ENCODE measurements at places on chromosomes 2 and 18.

DNA sequence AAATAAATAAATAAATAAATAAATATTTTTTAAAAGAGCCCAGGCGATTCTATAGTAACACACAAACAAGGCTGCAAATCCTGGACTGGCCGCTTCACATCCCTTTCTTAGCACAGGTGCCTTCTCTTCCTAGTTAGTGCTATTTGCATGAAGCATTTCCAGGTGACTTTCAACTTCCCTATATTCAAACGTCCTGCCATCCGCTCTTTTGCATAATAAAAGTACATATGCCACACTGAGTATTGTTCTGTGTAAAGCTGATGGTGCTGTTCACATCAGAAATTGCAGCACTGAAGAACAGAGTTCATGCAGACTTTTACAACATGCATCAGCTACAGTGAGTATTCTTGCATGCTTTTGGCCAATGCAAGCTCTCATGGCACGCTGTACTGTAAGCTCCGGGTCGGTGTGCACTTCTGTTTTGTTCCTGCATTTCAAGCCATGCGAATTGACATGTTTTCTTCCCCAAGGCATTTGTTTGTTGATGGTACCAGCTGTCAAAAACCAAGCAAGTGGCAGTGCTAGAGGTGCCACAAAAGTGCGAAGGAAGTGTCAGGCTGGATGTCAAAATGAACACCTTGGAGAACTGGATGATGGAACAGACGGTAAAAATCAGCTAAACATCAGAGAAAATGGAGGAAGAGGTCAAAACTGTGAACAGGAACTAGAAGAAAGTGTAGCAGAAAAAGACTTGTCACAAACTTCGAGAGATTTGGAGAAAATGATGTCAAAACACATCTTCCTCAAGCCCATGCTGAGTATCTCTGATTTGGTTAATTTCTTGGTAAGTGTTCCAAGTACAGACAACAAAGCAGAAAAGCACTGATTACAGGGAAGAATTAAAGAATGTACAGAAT is 25.5 kb upstream of the CEP68 start:
- DNase-seq = no peak

DNA sequence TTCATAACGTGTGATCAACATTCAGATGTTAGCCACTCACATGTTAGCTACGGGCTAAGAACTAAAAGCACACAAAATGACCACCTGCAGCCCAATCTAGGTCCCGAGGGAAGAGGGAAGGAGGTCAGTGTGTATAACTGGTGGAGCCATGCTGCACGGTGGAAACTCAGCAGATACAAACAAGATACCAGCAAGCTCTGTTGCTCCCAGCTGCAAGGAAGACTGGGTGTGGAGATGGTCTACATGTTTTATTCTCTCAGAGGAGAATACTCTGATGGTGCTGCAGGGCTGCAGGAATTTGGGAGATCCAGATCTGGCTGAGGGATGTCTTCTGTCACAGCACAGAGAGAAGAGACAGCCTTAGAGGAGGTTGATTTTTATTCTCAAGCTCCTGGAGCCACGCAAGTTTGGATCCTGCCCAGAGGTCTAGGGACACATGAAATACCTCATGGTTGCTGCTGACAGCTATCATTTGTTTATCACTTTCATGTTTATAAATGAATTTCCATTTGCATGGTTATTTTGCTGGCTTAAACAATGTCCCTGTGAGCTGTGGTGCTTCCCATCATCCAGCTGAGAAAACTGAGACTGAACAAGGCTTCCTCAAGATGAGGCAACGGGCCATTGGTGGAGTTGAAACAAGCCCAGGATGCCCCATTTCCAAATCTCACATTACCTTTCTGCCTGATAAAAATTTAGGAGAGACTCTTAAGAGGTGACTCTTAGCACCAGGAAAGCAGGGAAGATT is 30.9 kb downstream of the RNF144A start:
- DNase-seq = no peak

- DNase-seq = no peak
Measured at GRCh38 chr2:241010531-241011295, 12.3 kb downstream of the SNED1 start.

GRCh38 chr18:63823516-63824219 is 48.5 kb downstream of the SERPINB7 start:
- DNase-seq = no peak

GRCh38 chr2:134926231-134926931 is 7.8 kb downstream of the CCNT2 start:
- DNase-seq = no peak

DNA sequence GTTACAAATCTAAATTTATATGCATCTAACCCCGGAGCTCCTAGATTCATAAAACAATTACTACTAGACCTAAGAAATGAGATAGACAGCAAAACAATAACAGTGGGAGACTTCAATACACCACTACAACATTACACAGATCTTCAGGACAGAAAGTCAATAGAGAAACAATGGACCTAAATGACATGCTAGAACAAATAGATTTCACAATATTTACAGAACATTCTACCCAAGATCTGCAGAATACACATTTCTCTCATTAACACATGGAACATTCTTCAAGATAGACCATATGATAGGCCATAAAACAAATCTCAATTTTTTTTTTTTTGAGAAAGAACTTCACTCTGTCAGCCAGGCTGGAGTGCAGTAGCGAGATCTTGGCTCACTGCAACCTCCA is 37.8 kb downstream of the COPS9 start:
- no peak for DNase-seq

DNA sequence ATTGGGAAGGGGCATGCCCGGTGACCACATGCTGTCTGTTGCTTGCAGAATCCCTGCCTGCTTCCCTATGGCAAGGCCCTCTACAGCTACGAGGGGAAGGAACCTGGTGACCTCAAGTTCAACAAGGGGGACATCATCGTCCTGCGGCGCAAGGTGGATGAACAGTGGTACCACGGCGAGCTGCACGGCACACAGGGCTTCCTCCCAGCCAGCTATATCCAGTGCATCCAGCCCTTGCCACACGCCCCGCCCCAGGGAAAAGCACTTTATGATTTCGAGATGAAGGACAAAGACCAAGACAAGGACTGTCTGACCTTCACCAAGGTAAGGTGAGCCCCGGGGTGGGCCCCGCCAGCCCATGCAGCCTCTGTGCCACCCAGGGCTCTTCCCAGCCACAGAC is 218.6 kb downstream of the SH3RF3 start:
- DNase-seq = no peak

GRCh38 chr2:84152462-84152861 is 306.6 kb downstream of the SUCLG1 start:
- DNase-seq = no peak

DNA sequence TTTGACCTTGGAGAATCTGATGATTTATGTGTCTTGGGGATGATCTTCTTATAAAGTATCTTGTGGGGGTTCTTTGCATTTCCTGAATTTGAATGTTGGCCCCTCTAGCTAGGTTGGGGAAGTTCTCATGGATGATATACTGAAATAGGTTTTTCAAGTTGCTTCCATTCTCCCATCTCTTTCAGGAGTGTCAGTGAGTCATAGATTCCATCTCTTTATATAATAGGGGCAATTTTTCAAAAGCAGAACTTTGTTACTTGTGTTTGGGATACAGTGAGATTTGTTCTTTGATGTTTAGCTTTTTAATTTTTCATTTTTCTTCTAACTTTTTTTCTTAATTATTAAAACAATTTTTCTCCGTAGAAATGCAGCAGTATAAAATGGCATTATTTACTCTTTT is 19.4 kb downstream of the TMEM87B start:
- no peak for DNase-seq

DNA sequence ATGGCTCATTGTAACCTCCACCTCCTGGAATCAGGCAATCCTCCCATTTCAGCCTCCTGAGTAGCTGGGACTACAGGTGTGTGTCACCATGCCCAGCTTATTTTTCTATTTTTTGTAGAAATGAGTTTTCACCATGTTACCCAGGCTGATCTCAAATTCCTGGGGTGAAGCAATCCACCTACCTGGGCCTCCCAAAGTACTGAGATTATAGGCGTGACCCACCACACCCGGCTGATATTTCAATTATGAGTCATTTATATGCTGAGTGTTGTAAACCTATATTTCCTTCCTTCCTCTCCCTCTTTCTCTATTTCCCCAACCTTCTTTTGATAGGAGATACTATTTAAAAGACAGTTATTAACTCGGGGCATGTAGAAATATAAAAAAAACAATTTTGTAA is 469.6 kb upstream of the ID2 start:
- no peak for DNase-seq

DNA sequence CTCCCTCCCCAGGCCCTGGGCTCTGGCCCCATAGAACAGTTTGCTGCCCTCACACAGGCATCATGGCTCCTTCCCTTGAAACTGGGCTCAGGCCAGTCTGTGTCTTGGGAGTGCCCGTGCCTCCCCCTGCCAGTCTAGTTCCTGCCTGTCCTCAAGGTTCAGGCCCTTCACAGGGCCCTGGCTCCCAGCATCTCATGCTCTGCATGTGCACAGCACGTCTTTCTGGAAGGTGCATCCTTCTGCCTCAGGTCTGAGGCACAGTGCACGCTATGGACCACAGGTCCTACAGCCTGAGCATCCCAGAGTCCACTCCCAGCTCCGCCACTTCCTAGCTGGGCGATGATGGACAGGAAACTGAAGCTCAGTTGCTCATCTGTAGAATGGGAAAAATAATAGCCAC is 35.6 kb upstream of the FOSL2 start:
- no peak for DNase-seq

GRCh38 chr2:10841547-10842219 is 29.1 kb upstream of the PDIA6 start:
- no peak for DNase-seq

DNA sequence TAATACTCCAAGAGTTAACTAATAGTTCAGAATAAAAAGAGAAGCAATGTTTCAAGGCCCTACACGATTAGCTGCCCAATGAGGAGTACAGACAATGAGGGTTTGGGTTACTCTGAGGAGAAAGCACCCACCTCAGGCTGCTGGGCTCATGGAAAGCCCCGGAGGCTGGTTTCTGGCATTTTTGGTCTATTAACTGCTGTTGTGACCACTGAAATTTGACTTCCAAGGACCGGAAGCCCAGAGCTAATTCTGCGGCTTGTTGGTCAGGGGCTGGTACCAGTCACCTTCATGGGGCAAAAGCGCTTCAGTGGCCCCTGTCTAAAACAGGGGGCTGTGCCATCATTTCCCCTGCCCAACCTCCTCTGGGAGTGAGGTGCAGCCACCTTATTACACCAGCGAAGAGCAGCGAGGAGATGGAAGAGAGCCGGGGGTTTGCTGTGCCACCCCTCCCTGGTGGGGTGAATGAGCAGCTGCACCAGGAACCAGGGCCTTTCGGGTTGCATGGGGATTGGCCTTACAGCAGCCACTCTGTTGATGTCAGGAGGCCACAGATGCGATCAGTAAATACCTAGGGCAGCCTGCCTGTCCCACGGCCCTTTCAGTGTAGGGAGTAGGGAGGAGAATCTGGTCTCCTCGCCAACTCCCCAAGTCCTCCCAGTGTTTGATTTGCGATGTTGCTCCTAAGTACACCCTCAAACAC is 131.3 kb downstream of the CELF4 start:
- DNase-seq = no peak

DNA sequence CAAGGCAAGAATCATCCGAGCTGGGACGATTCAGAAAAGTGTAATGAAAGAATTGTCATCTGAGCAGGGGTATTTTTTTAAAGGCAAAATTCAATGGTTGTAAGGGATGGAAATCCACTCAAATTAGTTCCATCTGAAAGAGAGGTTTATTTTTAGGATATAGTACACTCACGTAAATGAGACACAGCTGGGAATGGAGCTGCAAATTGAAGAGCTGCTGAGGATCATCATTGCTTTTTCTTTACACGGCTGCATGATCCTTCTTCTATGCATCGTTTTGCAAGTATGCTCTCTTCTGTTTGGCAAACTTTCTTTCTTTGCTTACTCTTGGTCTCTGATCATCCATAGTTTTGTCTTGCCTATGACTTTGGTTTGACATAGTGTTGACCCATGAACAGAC is 27.4 kb upstream of the CUL3 start:
- no peak for DNase-seq

DNA sequence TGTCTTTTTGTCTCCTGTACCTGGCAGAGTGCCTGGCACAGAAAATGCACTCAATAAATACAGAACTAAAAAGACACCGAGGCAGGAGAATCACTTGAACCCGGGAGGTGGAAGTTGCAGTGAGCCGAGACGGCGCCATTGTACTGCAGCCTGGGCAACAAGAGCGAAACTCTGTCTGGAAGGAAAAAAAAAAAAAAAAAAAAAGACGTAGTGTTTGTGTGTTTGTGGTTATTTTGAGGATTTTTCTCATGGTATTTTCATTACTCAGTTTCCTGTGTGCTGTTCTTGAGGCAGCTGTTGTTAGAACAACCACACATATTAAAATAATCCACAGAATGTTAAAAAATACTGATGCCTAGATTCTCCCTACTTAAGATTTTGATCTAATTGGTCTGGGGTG is 519.2 kb upstream of the SPHKAP start:
- DNase-seq = no peak

- no peak for DNase-seq
Measured at GRCh38 chr2:144421606-144422510, 98.1 kb downstream of the ZEB2 start.

DNA sequence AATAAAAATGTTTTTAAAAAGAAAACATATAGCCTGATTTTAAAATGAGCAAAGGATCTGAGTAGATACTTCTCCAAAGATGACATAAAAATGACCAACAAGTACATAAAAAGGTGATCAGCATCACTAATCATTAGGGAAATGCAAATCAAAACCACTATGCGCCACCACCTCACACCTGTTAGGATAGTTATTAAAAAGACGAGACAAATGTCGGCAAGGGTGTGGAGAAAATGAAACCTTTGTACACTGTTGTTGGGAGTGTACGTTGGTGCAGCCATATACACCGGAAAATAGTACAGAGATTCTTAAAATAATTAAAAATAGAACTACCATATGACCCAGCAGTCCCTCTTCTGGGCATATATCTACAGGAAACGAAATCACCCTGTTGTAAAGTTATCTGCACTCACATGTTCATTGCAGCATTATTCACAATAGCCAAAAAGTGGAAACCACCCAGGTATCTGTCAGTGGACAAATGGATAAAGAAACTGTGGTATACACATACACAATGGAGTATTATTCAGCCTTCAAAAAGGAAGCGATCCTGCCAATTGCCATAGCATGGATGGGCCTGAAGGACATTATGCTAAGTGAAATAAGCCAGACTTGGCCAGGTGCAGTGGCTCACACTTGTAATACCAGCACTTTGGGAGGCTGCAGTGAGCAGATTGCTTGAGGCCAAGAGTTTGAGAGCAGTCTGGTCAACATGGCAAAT is 91.6 kb downstream of the PRKRA start:
- no peak for DNase-seq

All from T follicular helper cell (primary cell).